HCT116 (cell line): ENCODE measurements at places on chromosomes 12 and 14.

DNA sequence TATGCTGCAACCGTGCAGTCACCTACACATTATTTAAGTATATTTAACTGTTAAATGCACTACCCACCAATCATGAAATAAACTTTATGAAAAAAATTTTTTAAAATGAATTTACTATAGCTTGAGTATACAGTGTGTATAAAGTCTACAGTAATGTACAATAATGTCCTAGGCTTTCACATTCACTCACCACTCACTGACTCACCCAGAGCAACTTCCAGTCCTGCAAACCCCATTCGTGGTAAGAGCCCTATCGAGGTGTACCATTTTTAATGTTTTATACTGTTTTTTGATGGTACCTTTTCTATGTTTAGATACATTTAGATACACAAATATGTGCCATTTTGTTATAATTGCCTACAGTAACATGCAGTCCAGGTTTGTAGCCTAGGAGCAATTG lies 48.1 kb downstream of the KLRG1 start:
- no peaks in the 10 kb centered on the region for H3K4me1 ChIP-seq
- H3K4me3 ChIP-seq = no peak overlapping the region
- no peaks in the 10 kb centered on the region for H3K36me3 ChIP-seq
- DNase-seq = no peak
- H3K27ac ChIP-seq = no peak overlapping the region
- 0 out of 2 replicates have a peak, but pooled peaks cover 4% of the 10 kb centered on the region for H3K27me3 ChIP-seq

DNA sequence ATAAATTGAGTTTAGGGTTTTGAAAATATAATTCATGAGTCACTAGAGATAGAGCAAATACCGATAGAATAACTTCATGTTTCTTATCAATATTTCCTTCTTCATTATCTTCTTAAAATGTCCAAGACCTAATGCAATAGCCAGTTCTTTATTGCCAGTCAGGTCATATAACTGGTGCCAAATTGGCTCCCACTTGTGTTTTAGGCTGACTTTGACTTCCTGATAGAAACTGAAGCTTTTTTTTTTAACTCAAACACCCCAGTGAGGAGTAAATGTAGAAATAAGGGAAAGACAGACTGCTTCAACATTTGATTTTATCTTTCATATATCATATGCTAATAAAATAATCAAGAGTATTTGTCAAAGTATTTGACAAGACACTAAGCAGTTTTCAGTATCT lies 80.7 kb downstream of the ARMH4 start:
- no peaks in the 10 kb centered on the region for H3K27me3 ChIP-seq
- H3K4me1 ChIP-seq = no peaks in the 10 kb centered on the region
- no peak for DNase-seq
- H3K27ac ChIP-seq = no peak overlapping the region
- no peaks in the 10 kb centered on the region for H3K36me3 ChIP-seq

DNA sequence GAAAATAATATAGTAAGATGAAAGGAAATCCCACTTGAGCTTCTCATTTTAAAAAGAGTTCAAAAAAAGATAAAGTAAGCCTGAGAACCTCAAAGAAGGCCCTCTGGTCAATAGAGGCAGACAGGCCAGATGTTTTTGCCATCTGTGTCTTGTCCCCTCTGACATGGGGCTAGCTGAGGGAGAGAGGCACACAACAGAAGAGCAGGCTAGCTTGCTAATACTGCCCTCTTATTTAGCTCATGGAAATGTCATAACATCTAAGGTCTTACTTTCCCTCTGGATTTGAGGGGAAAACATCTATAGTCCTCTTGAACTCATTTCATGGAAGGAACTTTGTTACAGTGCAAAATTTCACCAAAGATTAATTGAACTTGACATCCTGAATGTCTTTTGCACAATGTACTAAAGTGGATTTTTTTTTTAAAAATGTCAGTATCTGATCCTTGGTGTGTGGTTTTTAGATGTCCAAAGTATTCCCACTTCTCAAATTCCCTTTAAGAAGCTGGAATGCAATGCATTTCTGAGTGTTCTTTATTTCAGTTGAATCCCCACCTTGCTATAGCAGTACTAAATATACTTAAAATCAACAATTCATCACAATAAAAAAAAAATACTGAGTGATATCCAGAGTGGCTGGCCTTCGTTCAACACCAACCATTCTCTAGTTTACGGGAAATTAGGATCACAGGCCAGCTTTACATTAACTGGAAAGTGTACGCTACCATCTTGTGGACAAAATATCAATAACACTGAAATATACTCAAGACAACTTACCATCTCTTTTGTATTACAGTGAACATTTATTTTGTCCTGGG lies 176.7 kb downstream of the PAH start:
- H3K36me3 ChIP-seq = no peaks in the 10 kb centered on the region
- H3K4me3 ChIP-seq = no peak overlapping the region
- 0 out of 2 replicates have a peak, but pooled peaks cover 4% of the 10 kb centered on the region for H3K27me3 ChIP-seq
- no peaks in the 10 kb centered on the region for H3K4me1 ChIP-seq

GRCh38 chr14:56129933-56130332 lies 11.7 kb downstream of the PELI2 start:
- H3K36me3 ChIP-seq = no peaks in the 10 kb centered on the region
- H3K27me3 ChIP-seq = peaks cover 71% of the 10 kb centered on the region
- no peak overlapping the region for H3K27ac ChIP-seq
- no peaks in the 10 kb centered on the region for H3K4me1 ChIP-seq
- no peak for DNase-seq
- H3K4me3 ChIP-seq = no peak overlapping the region

DNA sequence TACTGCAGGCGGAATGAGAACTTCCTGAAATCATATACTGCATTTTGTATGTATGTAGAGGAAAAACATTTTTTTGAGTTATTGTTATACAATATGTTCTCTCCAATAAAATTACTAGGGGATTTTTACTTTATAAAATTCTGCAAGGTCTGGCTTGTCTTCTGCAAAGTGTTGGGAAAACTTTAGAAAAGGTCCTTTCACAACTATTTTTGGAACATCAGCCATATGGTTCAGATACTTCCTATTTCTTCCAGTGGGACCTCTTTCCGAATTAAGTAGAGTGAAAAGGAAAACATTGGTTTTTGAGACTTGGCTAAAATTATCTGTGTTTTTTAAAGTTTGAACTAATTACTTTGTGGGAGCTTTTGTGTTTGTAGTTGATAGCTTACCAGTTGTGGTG lies 52.7 kb downstream of the DAAM1 start:
- no peaks in the 10 kb centered on the region for H3K4me1 ChIP-seq
- no peaks in the 10 kb centered on the region for H3K36me3 ChIP-seq
- H3K27me3 ChIP-seq = no peaks in the 10 kb centered on the region

DNA sequence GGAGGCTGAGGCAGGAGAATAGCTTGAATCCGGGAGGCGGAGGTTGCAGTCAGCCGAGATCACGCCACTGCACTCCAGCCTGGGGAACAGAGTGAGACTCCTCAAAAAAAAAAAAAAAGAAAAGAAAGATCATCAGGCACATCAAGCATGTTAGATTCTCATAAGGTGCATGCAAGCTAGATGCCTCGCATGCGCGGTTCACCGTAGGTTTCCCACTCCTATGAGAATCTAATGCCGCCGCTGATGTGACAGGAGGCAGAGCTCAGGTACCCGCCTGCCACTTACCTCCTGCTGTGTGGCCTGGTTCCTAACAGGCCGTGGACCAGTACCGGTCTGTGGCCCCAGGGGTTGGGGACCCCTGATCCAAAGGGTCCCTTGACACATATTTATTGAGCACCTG lies 7.0 kb downstream of the ACVR1B start:
- H3K4me3 ChIP-seq = no peak overlapping the region
- DNase-seq = no peak
- H3K36me3 ChIP-seq = no peaks in the 10 kb centered on the region
- H3K27ac ChIP-seq = no peak overlapping the region
- no peaks in the 10 kb centered on the region for H3K27me3 ChIP-seq

GRCh38 chr12:21906919-21907493 lies 34.2 kb downstream of the ABCC9 start:
- no peak for DNase-seq
- H3K4me1 ChIP-seq = no peaks in the 10 kb centered on the region
- H3K36me3 ChIP-seq = no peaks in the 10 kb centered on the region
- no peak overlapping the region for H3K4me3 ChIP-seq

DNA sequence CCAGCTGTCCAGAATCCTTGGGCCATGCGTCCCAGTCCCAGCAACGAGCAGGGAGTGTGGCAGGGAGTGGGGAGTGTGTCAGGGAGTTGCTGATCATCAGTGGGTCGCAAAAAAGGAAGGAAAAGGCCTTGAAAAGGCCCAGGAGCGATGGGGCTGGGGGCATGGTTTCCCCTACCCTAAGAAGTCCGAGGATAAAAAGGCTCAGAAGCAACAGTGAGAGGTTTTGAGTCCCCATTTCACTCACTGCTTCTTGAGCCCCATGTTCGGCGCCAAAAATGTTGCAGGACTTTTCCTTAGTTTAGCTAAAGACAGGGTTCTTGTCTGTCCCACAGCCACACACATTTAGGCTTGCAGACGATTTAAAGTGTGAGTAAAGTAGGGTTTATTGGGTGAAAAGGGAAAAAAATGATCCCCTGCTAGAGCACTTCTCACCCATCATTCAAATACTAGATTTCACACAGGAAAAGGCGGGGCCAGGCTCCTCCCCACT lies 189.5 kb downstream of the KCNC2 start:
- DNase-seq = peak; percentile 10
- no peaks in the 10 kb centered on the region for H3K4me1 ChIP-seq
- no peak overlapping the region for H3K27ac ChIP-seq
- H3K27me3 ChIP-seq = no peaks in the 10 kb centered on the region
- no peak overlapping the region for H3K4me3 ChIP-seq
